Right renal pelvis (tissue), 4 donors: ENCODE measurements at places on chromosomes 2 and 18.

- no peak for DNase-seq
Observed at GRCh38 chr2:174688079-174688478, 76.2 kb downstream of the CHRNA1 start.

DNA sequence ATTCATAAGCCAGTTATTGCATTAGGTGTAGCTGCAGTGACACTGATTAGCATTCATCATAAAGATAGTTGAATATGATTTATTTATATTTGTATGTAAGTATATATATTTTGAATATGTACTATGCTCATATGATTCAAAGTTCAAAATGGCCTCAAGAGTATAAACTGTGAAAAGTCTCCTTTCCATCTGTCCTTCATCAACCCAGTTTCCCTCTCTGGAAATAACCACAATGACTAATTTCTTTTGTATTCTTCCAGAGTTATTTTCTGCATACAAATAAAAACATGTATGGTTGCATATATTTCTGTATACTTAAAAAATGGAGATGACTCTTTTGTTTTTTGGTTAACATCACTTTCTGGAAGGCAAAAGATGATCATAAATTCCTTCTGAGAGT, 95.2 kb downstream of the CAMKMT start:
- no peak for DNase-seq

DNA sequence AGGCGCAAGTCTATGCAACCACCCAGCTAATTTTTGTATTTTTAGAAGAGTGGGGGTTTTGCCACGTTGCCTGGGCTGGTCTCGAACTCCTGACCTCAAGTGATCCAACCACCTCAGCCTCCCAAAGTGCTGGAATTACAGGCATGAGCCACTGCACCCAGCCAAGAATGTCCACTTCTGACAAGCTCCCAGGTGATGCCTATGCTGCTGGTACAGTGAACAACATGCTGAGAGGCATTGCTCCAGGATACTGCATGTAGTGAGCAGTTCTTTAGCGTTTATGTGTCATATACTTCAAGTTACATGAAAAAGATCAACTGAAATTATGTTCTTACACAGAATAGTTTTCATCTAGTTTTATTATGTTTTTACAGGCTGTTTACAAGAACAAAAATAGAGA, 17.2 kb upstream of the ELAC1 start:
- no peak for DNase-seq

- DNase-seq: no peak
Observed at GRCh38 chr18:3397786-3398185, 52.2 kb upstream of the TGIF1 start.

- no peak for DNase-seq
Observed at GRCh38 chr2:126646026-126646425, 9.9 kb upstream of the GYPC start.

GRCh38 chr18:9782073-9782857, 74.2 kb downstream of the RAB31 start:
- DNase-seq: no peak

DNA sequence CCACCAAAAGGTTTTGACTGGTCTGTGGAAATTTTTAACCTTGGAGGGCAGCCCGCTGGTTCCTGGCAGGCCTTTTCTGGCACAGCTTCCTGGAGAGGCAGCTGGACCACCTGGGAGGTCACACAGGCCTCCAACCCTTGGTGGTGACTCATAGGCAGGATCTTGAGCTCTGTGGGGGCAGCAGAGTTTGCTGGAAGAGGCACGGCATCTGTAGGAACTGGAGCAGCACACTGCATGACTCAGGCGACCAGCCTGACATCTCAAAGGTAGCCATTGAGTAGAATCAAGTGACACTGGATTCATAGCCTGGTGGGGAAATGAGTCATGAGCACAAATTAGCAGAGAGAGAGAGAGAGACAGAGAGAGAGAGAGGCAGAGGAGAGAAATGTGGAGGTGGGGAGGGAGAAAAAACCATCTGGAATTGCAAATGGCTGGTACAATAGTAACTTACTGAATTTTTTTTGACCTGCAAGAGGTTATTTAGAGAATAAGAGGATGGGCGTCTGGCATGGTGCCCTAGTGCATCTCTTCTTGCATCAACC, 57.4 kb downstream of the TRPM8 start:
- no peak for DNase-seq

DNA sequence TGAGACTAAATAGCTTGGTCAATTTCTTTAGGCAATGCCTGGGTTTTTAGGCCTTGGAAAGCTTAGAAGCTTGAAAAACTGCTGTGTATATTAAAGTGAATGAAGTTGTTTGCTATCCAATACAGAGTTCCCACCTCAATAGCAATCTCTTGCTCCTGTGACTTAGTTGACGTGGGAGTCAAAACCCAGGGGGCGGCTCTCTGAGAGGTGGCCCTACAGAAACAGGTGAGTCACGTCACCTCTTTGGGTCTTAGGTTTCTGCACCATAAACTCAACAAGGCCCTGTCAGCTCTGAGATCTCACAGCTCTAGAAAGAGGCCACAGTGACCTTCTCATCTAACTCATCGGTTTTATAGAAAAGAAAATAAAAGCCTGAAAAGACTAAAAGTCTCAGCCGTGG, 79.6 kb downstream of the ADD2 start:
- DNase-seq: no peak

GRCh38 chr2:173090973-173091660, 15.5 kb downstream of the MAP3K20 start:
- no peak for DNase-seq
